CD4-positive, alpha-beta T cell treated with Interleukin-17A for 4 hours (primary cell): ENCODE measurements at places on chromosomes 11 and 22.

- DNase-seq = peak; percentile 14
Observed at GRCh38 chr22:29750559-29751538, 16.0 kb downstream of the ZMAT5 start.

- no peak for DNase-seq
Observed at GRCh38 chr11:1168721-1169161, 11.0 kb downstream of the MUC5AC start.

DNA sequence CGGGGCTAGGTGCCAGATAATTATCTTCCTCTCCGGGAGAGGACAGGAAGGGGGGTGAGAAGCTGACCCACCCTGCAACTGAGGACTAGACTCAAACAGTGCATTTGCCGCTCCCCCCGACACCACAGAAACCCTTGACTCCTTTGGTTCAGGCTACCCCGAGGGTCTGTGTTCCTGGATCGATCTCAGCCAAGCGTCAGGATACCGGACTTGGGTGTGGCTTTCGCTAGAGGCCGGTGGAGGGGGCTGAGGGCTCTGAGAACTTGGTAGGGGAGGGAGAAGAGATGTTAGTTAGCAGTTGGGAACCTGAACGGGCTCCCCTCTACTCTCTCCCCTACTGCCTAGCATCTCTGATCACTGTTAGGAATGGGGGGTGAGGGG is 840 bp downstream of the SEZ6L start:
- no peak for DNase-seq

GRCh38 chr22:20562607-20563465 is 55.4 kb downstream of the MED15 start:
- no peak for DNase-seq

GRCh38 chr22:49170053-49170452 is 657.6 kb downstream of the BRD1 start:
- no peak for DNase-seq
